ENCODE measurements at places on chromosomes 3 and 15.
A peak's percentile ranks its signal among the peaks of the same experiment; 100 is the strongest.

DNA sequence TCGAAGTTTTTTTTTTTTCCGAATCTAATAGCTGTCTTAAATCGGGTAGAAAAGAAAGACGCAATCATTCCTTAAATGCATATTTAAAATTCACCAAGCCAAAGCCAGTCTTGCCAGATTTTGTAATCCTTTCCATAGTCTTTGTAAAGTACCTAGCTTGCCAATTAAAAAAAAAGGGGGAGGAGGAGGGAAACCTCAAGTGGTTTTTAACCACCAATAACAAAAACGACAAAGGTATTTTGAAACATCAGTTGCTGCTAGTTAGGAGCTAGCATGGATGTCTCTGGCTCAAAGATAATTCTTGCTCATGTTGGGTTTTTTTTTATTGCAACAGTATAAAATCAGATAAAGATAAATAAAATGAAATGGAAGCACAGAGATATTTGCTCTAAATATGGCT is 187.9 kb downstream of the MECOM start:
- peak; percentile 21 for DNase-seq

DNA sequence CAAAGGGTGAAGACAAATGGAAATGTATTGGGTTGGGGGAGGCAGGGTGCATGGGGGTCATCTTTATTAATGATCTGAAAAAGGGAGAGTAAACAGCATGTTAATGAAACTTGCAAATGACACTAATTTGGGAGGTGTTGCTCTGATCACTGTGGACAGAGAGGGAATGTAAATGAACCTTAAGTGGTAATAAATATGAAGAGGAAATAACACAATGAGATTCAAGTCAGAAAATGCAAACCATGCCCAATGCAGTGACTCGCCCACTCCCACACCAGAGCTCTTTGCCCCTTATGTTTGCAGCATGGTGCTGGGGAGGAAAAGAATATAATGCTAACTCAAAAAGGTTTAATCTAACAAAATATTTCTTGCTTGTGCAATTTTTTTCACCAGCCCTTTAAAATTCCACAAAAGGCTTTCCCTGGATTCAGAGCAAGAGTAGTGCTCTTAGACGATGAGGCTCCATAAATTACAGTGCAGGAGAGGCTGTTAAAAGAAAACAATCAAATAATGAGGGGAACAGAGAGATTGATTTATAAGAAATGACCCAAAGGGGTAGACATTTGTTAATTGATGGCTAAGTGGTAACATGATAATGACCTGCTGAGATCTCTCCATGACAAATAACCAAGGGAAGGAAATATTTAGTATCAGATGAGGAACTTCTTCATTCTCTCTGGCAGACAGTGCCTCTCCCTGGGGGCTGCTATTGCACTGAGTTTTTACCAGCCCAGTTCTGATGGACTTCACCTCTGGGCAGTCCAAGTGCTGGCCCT is 210.0 kb upstream of the PPP2R3A start:
- no peak for DNase-seq

GRCh38 chr3:45064512-45065372 is 38.6 kb downstream of the CLEC3B start:
- DNase-seq = no peak

- DNase-seq = no peak
These were observed 132.9 kb downstream of the C3orf38 start for GRCh38 chr3:88282528-88283241.

GRCh38 chr15:34753236-34753894 is 1.4 kb downstream of the GJD2 start:
- no peak for DNase-seq

DNA sequence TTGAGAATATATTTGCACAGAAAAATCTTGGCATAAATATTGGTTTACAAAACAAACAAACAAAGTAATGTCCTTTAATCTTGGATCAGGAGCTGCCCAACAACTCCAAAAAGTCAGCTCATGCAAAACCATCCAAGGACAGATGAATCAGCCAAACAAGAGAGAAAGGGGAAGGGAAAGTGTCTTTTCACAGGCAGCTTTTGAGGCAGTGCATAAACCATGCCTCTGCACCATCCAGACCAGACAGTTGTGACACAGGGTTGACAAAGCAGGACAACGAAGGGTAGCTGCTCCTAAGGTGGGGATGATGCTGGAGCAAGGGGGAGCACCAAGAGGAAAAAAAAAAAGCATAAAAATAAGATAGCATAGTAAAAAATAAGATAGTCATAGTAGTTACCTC is 8.7 kb downstream of the CD86 start:
- DNase-seq = no peak

DNA sequence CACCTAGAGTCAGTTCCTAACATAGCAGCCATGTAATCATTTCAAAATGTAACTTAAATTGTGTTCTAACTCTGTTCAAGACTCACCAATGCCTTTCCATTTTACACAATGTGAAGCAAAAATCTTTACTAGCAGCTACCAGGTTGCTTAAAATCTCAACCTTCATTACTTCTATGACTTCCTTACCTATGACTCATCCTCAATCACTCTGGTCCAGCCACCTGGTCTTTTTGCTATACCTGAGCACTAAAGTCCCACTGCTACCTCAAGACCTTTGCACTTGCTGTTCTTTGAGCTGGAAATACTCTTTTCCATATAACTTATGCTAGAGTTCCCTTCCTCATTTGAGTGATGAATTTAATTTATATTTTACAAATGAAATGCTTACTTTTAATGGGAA is 993.2 kb downstream of the NTRK3 start:
- no peak for DNase-seq

GRCh38 chr3:73045391-73045790 is 16.1 kb upstream of the EBLN2 start:
- no peak for DNase-seq

DNA sequence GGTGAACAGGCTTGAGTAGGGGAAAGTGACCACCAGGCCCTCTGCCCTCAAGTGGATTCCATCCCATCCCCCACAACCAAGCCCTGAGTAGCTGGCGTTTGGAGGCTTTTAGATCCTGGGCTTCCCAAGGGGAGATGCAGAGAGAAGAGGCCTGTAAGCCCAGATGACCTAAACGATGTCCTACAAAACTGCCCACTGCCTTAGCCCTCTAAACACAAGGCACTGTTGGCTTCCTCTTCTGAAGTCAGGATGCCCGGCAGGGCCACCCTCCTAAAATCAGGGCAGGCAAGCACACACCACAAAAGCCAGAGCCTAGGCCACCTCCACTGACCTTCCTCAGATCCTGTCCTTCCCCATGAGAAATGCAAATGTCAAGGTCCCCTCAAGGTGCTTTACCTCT is 68.6 kb downstream of the ADCY5 start:
- DNase-seq = no peak

DNA sequence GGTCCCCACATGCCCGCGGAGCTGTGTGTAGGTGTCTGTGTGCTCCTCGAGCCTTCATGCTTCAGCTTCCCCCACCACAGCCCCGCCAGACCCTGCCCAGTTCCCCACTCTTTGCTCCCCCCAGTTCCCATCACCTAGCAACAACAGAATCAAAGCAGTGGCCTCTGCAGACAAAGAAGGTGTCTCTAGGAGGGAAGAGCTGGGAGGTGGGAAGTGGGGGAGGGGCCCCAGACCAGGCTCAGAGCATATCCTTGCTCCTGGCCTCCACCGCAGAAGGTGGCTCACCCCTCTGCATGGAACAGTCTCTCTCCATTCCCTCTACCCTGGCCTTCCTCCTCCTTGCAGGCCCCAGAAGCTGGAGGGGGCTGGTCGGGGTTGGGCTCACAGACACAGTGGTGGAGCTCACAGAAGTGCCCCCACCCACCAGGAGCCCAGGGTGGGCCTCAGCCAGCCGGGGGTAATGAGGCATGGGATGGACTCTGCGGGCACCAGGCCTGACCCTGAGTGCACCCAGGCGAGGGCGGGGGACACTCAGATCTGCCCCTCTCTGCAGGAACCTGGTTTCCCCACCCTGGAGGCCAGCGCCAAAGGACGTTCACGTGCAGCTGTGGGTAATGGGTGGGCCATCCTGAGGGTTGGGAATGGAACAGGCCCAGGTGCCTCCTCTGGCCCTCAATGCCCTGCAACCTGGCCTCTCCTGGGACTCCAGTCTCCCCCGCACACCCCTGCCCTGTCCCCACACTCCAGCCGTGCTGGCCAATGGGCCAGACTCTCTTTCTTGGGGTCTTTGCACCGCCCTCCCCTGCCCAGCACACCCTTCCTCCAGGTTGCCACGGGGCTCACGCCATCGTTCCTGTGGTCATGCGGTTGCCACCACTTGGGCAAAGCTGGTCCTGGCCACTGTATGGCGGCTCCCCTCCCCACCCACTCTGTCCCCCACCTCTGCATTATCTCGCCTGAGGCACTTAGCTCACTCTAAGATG is 53.4 kb downstream of the TPRA1 start:
- peak; percentile 27 for DNase-seq

DNA sequence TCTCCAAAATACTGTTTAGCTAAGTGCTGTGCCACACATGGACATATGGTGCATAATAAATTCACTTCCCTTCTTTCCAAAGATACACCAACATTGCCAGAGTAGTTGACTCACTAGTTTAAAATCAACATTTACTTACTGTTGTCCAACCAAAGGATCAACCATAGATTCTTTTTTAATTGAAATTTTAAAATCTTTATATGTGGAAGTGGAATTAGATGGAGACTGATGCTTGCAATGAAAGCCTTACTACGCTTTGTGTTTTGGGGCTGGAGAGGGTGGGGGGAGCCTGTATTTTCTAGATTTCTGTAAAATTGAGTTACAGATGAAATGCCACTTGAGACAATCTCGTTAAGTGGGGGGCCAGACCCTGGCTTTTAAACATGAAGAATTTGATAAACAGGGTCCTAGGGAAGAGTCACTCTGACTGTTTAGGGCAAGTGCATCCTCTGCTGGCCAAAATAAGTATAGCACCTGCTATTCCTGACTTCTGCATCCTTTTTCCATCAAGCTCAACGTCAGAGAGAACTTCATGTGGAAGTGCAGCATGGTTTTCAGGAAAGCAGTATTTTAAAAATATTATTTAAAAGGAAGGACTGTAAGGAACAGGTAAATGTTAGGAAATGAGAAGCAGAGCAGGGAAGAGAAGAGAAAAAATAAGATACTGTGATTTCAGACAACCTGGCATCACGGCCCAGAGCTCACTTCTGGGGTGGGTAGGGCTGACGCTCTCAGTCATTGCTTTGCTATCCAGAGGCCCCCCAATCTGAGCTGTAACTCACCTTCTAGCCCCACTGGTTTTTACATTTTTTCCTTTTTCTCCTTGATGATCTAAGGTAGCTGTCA is 76.7 kb downstream of the BOC start:
- DNase-seq = peak; percentile 68

DNA sequence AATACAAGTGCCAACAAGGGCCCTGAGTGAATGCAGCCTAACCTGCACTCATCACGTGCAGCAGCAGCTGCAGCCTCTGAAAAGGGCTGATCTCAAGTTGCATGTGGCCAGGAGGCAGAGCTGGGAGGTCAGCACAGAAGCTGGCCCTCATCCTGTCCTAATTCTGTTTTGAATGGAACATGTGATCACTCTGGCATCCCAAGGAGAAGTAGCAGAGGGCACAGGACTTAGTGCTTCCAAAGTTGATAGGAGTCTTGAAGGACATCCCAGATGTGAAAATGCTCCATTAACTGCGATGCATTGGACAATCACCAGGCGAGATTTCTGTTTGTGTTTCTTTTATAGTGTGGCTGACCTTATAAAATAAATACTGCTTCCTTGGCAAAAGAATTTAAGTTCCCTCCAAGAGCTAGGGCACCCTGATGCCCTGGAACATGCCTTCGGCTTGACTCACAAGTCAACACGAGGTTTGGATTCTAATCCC is 31.6 kb upstream of the STAG1 start:
- no peak for DNase-seq

DNA sequence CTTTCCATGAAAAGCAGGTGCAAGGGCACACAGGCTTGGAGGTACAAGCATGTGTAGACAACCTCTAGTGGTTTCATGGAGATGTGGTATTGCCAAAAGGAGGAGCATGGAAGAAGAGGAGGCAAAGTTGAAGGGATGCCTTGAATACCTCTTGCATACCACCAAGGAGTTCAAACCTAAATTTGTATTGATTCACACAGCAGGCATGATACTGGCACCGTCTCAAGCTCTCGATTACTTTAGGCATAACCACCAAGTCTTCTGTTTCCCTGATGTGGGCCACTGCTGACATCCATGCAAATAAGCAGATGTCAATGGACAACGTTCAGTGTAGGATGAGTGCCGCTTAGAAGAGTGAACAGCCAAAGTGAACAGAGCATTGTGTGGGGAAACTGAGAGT is 87.1 kb downstream of the SCN11A start:
- no peak for DNase-seq

GRCh38 chr15:67091071-67091979 is 25.9 kb downstream of the SMAD3 start:
- no peak for DNase-seq

DNA sequence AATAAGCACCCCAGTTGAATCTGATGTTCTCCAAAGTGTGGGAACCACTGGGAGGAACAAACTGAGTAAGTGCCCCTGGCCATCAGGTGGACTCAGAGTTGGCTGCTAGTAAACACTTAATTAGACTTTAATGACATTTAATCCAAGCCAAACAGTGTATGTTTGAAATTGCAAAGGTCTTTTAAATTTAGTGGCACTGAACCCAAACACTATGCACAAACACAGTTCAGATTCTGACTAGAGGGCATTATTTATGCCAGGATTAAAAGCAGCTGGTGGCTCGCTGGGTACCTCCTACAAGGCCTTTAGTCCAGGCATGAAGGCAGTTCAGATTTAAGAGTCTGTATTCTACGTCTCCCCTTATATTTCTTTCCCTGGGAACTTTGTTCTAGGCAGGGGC is 264.8 kb downstream of the CLSTN2 start:
- DNase-seq = peak; percentile 8

Data from NCI-H510A treated with DMSO at 0.1 percent for 48 hours (cell line).